NCI-H2029 (cell line): ENCODE measurements at places on chromosomes 3 and 15.

DNA sequence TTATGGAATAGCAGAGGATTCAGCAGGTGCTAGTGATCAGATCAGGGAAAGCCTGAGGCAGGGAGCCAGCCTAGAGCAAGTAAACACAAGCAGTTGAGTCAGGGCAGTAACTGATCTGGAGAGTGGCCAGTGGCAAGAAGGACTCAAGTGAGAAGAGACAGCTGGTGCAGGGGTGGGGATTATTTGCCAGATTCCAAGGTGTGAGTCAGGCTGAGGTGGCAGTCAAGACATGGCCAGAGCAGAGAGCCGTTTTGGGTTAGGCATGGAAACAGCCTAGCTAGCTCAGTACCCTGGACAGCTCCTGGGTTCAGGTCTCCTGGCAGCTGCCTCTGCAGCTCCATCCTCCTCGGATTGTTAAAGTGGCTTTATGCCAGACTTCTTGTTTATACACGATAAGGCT lies 281.9 kb upstream of the ONECUT1 start:
- peak; percentile 44 for DNase-seq

DNA sequence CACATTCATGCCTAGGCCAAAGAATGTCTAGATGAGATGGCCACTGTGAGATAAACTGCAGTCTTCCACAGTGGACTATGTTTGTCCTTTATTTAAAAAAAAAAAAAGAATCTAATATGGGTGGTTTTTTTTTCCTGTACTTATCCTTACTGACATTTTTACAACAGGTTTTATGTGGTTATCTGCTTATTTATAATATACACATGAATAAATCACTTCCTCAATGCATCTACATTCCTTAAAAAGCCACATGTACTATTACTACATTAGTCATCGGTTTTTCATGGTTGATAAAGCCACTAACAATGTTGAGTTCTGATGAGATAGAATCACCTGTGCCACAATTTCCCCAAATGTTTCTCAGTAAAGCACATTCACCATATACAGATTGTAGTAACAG lies 341.3 kb upstream of the THBS1 start:
- DNase-seq = no peak

DNA sequence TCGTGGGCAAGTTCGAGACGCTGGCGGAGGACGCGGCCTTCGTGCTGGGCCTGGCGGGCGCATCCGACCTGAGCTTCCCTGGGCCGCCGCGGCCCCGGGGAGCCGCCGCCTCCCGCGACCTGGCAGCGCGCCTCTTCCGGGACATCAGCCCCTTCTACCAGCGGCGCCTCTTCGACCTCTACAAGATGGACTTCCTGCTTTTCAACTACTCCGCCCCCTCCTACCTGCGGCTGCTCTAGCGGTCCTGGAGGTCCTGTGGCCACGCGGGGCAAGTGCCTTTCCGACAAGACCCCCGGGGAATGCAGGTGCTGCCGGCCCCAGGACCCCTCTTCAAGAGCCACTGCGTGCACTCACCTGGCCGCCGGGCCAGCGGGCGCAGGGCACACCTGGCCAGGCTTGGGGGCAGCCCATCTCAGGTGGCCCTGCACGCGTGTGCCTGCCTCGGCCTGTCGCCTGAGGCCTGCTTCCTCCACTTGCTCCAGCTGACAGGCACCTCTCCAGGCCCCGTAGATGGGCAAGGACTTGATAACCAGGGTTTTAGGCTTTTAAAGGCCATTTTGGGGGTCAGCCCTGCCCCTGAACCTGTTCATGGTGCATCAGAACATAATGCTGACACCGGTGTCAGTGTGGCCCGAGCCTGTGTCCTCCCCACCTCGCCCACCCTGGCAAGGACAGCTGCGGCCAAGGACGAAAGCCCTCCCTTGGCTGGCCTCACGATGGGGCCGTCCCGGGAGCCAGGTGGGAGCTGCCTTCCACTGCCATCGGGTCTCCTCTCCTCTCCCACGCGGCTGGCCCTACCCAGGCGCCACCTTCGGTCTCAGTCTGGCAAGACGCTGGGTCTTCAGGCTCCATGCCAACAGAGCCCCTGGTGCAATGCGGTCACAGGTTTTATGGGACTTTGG lies 16.1 kb downstream of the C3orf22 start:
- no peak for DNase-seq

DNA sequence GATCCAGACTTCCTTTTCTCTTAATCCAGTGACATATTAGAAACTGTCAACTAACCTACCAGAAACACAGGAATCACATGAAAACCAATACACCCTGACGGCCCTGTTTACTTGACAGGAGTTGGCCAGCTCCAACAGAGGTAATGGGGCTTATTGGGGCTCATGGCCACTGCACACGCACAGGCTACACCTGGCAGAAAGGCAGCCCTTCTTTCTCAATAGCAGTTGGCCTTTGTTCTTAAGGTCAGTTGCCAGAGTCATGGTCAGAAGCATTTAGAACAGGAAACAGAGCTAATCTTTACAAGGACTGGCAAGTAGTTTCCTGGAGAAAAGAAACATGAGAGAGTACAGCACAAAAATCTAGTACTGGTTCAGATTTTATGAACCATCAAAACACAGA lies 181.8 kb downstream of the MAGI1 start:
- no peak for DNase-seq

DNA sequence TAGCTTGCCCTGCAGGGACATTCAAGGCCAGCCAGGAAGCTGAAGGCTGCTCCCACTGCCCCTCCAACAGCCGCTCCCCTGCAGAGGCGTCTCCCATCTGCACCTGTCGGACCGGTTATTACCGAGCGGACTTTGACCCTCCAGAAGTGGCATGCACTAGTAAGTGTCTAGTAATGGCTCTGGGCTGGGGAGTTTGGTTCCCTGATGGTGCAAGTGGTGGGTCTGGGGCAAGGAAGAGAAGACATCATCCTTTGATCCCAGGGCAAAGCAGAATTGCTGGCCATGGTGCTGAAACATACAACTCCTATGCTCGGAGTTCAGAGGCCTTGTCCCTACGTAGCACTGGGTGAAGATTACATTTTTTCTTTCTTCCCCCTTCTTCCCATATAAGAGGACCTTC lies 311.4 kb downstream of the EPHB1 start:
- DNase-seq = no peak

- DNase-seq = peak; percentile 9
Observed at GRCh38 chr3:191721390-191721861, 260.5 kb downstream of the PYDC2 start.

DNA sequence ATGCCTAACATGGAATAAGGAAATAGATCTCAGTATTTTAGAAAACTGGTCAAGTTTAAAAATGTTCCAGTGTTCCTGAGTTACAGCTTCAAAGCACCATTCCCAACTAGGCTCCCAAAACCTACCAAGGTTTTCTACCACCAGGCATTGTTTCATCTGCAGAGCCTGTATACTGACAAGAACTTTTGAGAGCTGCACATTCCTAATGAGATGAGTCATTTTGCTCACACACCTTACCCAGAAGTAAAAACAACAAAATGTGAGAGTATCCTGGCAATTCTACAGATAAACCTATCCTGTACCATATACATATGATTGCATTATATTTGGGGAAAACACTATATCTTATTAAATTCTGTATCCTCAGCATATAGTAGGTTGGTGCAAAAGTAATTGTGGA lies 90.7 kb downstream of the ATP8B4 start:
- no peak for DNase-seq

GRCh38 chr3:177146646-177147045 lies 50.6 kb downstream of the TBL1XR1 start:
- DNase-seq = no peak

GRCh38 chr3:131551761-131552160 lies 49.0 kb upstream of the MRPL3 start:
- DNase-seq = no peak
